Activated CD4-positive, alpha-beta T cell treated with anti-CD3 and anti-CD28 coated beads for 24 hours (primary cell): ENCODE measurements at places on chromosomes 12 and 14.
A peak's percentile ranks its signal among the peaks of the same experiment; 100 is the strongest.

DNA sequence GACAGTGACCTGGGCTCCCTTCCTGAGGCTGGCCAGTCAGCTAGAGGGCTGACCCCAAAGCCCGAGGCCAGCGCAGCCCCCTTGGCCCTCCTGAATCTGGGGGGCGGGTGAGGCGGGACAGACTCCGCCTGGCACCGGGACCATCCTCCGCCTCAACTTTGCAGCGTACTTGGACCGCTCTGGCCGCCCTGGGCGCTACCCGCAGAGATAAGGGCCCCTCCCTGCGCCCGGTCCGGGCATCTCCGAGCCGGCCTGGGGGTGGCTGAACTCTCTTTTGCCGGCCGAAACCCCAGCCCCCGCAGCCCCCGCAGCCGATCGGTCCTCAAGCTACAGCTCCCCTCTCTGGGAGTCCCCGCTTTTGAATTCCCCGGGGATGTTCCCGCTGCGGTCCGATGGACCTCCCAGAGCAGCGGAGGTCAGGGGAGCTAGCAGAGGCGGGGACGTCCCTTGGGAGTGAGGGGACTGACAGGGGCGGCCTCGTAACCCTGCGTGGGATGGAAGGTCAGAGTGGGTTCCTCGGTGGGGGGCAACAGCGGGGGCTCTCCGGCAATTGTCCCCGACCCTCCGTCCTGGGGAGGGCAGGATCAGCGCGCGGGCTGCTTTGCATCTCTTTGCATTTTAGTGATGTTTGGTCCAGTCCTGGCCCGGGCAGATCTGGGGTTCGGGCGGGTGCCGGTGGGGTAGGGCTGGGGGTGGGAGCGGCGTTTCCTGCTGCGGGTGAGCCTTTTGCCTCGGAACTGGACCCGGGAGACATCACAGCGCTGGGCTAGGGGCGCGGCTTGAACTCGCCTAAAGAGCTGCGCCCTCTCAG lies at the start of gene CRIP1:
TSS of gene CRIP1 (plus strand) at position 724 of the 811 bp plus-strand sequence. CDS start 374 bp downstream, outside the sequence.
- no peak for DNase-seq

DNA sequence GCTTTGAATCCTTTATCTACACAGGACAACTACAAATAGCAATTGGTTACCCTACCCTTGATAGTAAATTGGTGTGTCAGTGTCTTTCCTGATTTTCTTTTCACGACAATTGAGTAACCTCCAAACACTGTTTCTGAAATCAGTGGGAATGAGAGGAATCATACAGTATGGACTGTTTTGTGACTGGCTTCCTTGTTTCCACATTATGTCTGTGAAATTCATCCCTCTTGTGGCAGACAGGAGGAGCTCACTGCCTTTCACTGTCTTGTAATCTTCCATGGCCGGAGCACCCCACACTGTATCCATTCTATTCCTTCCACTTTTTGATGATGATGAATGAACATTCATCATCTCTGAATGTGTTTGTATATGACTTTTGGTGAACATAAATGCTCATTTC lies 164.0 kb upstream of the PZP start:
- DNase-seq = no peak

GRCh38 chr14:37515771-37516170 lies 79.3 kb downstream of the FOXA1 start:
- no peak for DNase-seq

DNA sequence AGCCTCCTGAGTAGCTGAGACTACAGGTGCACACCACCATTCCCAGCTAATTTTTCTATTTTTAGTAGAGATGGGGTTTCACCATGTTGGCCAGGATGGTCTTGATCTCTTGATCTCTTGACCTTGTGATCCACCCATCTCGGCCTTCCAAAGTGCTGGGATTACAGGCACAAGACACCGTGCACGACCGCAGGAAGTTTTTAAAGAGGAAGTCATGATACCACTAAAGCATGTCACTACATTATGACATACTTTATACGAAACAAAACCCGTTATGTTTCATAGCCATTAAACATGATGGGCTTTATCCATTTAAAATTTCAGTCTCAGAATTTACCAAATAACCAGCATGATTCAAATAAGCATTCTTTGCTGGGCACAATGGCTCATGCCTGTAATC lies 83.8 kb upstream of the DUSP6 start:
- DNase-seq = no peak

GRCh38 chr12:125861299-125862281 lies 796.4 kb downstream of the AACS start:
- DNase-seq = no peak

DNA sequence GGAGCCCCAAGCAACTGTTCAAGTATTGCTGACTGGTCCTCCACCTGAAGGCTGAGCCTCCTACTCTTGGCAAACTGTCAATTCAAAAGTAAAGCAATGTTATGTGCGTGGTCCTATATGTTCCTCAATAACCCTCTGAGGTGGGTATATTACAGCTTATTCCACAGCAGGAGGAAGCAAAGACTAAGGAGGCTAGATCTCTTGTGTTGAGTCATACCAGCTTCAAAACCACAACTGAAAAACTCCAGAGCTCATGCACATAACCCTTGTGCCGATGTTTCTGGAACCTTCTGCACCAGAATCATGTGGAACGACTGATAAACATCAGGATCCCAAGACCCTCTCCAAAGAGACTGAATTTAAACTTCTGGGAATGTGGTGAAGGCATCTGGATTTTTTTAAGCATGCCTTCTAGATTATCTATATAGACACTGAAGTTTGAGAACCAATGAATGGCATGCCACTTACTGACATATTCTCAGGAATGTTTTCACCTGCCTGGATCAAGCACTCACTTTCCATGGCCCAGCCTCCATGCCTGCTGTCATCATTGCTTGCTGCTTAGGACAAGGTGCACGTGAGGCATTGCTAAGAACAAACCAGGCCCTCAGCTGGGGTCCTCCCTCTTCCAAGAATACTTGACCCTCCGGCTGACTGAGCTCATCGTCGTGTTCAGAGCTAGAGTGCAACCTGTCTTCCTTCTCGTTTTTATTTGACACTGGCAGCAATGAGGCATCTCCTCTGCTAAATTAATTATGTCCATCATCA lies 194.7 kb downstream of the BCL11B start:
- DNase-seq = no peak

GRCh38 chr14:80364274-80364673 lies 153.0 kb upstream of the DIO2 start:
- DNase-seq = no peak

DNA sequence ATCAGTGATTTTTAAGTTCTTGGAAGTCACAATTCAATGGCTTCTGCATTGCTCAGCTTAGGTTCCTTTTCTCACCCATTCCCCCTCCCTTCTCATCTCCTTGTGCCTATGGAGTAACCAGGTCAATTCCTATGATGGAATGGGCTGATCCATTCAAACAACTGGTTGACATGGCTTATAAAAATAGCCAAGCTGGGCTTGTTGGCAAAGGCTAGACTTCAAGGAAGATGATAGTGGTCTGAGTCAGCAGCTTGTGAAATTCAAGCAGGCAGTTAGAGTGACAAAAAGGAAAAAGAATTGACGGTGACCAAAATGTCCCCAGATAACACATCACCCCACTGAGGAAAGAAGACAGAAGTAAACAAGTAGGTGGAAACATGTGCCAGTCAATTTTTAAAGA lies 119.9 kb upstream of the PCED1B start:
- DNase-seq = no peak

DNA sequence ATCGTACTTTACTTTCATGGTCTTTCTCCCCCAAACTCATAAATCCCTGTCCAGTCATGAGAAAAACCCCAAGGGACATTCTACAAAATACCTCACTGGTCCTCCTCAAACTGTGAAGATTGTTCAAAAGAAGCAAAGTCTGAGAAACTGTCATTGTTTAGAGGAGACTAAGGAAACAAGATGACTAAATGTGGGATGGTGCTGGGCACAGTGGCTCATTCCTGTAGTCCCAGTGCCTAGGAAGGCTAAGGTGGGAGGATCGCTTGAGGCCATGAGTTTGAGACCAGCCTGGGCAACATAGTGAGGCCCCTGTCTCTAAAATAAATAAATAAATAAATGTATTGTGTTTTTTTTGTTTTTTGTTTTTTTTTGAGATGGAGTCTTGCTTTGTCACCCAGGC lies 74.2 kb upstream of the SCAF11 start:
- no peak for DNase-seq

DNA sequence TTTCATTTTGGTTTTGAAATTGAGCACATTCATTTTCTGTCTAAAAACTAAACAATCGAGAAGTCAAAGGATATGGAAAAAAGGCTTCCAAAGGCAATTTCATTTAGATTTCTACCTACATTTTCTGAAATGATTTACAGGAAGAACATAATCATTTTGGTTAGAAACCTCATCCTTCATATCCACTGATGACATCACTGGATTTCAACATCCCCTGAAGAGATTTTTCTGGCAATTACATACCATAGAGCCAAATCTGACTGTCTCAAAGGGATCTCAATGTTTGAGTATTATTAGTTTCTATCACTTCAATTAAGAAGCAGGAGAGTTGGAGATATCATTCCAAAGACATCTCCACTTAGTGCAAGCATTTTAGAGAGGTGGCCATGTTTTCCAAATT lies 137.8 kb downstream of the TTC7B start:
- DNase-seq = no peak

DNA sequence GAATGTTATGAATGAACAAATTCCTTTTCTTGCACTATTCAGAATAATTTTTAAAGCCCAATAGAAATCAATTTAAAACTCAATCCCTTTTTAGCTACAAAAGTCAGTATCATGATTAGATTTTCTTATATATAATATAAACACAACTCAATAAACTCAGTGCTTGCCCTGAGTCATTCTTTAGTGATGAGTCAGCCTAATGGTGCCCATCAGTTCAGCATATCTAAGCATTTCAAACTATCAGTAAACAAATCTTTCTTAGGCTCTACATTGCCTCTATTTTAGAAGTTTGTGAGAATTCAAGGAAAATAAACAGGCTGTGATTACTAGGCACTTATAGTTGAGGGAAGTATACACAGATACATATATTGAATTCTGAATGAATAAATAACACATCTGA lies 179.6 kb downstream of the NELL2 start:
- no peak for DNase-seq

DNA sequence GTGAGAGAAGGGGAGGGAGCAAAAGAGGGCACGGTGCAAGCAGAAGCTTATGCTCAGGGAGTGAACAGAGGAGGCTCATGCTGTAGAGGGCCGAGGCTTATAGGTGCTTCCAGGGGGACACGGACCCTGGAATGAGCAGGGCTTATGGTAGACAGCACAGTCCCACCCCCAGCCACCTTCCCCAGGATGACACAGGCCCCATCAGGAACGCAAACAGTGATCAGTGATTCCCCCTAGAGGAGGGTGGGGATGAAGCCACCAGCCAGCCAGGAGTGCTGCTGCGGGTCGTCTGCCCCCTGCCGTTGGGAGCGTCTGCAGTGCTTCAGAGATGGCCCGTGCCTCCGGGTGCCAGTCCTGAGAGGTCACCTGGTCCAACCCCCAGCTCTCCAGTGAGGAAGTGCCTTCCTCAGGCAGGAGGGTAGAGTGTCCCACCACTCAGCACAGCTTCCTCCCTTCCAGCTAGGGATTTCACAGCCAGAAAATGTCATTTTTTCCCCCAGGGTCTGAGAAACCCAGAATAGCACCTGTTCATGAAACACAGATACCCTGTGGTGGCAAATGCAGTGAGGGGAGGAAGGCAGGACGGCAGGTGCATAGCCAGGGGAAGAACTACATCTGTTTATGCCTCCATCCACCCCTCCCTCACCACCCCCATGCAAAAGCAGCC lies 60.7 kb downstream of the SLC6A12 start:
- DNase-seq = peak; percentile 26

DNA sequence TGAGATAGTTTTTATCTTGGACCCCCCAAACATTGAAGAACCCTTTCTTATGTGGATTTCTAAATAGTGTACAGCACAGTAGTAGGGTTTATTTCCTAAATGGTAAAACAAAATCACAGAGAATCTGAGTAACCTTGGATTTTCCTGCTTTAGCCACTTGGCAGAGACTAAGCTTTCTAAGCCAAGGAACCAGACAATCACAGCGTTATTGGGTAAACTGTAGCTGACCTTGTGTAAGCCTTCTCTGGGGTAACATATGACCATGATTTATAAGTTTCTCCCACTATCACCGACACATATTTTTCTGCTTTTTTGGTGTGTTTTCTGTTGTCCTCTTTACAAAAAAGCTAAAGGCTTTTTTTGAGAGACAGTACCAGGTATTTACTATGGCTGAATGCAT lies 136.3 kb upstream of the PZP start:
- DNase-seq = no peak

- no peak for DNase-seq
Observed at GRCh38 chr14:58716706-58717105, 78.9 kb downstream of the DACT1 start.

- no peak for DNase-seq
Observed at GRCh38 chr12:2431810-2432209, 363.0 kb upstream of the FKBP4 start.

GRCh38 chr14:46573498-46573897 lies 78.1 kb downstream of the RPL10L start:
- no peak for DNase-seq

GRCh38 chr14:34097644-34098043 lies 146.8 kb upstream of the EGLN3 start:
- DNase-seq = no peak

DNA sequence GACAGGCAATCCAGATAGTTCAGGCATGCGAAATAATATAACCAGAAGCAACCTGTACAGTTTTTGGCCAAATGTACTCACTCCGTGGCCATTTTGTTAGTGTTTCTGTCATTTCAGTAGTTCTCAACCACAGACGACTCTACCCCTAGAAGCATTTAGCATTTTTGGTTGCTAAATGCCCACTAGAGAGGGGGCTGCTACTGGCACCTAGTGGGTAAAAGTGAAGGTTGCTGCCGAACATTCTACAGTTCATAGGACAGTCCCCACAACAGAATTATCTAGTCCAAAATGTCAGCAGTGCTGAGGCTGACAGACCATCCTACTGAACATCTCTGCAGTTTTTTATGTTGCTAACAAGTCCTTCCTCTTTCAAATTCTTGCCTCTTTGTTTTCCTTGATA lies 107.4 kb downstream of the TSHR start:
- no peak for DNase-seq
